ENCODE measurements at places on chromosomes 7 and 10.

DNA sequence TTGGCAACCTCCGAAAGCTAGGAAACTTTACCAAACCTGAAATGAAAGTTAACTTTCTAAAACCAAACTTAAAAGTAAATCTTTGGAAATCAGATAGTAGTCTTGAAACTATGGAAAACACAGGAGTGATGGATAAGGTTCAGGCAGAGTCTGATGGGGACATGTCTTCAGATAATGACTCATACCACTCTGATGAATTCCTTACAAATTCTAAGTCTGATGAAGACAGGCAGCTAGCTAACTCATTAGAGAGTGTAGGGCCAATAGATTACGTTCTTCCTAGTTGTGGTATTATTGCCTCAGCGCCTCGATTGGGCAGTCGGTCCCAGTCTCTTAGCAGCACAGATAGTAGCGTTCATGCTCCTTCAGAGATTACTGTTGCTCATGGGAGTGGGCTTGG is 45.9 kb downstream of the MCMBP start:
- DNase-seq: no peak

DNA sequence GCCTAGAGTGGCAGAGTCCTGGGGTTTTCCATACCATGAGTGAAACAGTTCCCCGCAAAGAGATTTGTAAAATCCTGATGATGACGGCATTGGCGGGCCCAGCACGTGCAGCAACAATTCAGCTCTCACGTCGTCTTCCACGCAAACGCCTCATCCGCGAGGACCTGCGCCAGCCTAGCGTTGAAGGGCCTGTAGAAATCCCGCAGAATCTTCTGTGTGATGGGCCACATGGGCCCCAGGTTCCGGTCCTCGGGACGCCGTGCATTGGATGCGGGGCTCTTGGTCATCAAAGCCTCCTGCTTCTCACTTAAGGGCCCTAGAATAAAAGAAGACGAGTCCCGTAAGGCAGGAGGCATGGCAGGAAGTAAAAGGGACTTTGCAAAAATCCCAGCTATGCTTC is 83.4 kb downstream of the CHST15 start:
- no peak for DNase-seq

DNA sequence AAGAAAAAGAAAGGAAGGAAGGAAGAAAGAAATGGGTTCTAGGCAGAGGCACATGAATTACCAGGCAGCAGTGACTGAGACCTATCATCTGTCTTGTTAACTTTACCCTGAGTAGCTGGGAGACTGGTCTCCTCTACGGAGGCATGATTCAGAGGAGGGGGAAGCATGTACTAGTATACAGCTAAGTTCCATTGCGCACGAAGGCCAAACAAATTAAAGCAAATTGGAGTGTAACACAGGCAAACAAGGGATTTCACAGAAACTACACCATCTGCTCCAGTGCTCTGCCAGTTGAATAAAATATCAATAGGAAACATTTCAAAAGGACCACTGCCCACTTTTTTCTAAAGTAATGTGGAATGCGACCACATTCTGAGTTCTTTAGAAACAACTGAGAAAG is 65.9 kb upstream of the RSU1 start:
- DNase-seq: no peak

DNA sequence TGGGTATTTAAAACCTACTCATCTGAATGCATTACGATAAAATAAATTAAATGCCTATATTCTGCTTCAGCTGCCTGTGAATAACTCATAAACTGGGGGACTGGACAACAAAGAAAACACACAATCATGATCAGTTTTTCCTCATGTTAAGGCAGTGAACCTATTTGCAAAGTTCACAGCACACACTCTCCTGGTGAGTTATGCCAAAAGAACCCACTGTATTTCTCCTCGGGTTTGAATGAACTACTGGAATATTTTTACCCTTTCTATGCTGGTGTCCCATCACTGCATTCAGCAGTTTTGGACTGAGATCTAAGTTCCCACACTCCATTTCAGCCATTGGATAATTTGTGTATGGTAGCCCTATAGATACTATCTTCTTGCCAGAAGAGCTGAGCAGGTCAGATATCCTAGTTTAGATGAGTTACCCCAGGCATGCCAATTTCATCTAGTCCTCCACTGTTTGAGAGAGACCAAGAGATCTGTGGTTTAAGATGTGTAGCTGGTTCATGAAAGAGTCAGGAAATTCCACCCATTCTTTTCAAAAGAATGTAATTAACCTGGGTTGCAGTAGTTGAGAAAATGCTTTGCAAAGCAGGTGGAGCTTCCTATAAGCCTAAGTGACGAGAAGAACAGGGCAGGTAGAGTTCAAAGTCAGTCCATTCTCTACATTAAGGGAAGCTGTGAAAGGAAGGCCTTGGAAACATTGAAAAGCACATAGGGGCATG is 101.7 kb downstream of the PLXDC2 start:
- DNase-seq: no peak

DNA sequence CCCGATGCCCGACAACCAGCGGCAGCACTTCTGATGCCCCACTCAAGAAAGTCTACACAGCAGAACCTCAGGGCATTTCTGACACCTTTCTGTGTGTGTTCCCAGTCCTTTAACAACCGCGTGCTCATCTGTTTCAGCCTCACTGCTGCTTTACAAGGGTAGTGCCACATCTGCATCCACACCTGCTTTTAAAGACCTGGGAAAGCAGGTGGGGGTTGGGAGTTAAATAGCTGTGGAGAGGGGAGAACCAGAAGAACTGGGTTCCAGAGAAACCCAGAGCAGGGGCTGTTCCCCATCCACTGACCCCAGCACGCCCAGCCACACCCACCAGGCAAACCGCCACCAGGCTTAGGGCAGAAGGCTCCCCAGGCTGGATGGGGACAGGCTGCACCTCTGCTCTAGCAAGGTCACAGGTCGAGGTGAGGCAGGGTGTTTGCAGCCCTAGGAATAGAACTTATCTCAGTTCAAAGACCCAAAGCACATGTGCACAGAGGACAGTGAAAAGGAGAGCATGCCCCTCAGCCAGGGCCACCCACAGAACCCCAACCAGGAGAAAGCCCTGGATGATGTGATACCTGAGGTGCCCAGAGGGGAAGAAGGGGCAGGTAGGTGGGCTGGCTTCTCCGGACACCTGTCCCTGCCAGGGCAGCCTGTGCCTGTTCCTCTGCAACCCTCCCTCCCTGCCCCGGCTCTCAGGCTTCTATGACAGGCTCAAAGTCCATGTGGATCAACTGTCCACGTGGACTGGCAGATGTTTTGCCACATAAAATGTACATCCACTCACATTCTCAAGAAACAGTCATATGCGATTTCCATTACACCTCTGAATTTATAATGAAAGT is 51.3 kb downstream of the COBL start:
- no peak for DNase-seq

DNA sequence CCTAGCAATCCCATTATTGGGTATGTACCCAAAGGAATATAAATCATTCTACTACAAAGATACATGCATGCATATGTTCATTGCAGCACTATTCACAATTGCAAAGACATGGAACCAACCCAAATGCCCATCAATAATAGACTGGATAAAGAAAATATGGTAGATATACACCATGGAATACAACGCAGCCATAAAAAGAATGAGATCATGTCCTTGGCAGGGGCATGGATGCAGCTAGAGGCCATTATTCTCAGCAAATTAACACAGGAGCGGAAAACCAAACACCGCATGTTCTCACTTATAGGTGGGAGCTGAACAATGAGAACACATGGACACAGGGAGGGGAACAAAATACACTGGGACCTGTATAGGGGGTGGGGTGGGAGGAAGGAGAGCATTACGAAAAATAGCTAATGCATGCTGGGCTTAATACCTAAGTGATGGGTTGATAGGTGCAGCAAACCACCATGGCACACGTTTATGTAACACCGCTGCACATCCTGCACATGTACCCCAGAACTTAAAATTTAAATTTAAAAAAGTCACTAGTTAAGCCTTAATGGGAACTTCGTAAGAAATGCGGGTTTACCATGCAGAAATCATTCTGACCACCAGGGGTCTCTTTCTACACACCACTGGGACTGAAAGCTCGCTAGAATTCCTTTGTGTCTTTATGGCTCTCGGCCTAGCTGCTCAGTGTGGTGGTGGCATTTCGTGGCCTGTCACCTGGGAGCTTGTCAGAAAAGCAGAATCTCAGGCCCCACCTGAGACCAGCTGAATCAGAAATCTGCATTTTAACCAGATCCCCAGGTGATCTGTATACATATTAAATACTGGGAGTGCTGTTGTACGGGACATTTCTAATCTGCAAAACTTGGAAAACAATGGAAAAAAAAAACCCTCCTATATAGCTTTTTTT is 9.5 kb downstream of the ANKRD1 start:
- DNase-seq: no peak

GRCh38 chr10:104306897-104307296 is 31.4 kb downstream of the ITPRIP start:
- no peak for DNase-seq

DNA sequence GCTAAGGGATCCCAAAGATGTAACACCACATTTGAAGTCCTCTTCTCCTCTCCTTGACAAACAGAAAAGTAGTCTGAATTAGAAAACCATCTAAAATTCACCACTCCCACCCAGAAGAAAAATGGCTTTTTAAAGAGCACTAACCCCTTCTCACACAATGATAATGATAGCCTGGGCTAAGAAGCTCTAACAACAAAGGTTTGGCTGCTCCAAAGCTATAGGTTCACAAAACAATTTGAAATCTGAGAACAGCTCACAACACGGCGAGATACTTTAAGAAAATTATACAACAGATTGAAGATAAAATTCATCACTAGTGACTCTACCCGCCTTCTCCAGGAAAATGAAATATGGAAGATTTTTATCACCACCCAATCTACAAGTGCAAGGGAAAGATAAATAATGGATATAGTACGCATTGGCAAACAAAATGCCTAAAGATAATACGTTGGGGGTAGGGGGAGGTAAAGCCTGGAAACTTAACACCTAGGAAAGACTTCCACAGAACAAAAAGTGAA is 7.4 kb downstream of the ITGB1 start:
- DNase-seq: no peak

- DNase-seq: no peak
These were observed 19.1 kb upstream of the ARMS2 start for GRCh38 chr10:122435212-122435827.

- DNase-seq: no peak
These were observed 31.5 kb downstream of the NMT2 start for GRCh38 chr10:15137036-15137359.

- DNase-seq: no peak
These were observed 109.5 kb upstream of the SDK1 start for GRCh38 chr7:3191548-3191947.

DNA sequence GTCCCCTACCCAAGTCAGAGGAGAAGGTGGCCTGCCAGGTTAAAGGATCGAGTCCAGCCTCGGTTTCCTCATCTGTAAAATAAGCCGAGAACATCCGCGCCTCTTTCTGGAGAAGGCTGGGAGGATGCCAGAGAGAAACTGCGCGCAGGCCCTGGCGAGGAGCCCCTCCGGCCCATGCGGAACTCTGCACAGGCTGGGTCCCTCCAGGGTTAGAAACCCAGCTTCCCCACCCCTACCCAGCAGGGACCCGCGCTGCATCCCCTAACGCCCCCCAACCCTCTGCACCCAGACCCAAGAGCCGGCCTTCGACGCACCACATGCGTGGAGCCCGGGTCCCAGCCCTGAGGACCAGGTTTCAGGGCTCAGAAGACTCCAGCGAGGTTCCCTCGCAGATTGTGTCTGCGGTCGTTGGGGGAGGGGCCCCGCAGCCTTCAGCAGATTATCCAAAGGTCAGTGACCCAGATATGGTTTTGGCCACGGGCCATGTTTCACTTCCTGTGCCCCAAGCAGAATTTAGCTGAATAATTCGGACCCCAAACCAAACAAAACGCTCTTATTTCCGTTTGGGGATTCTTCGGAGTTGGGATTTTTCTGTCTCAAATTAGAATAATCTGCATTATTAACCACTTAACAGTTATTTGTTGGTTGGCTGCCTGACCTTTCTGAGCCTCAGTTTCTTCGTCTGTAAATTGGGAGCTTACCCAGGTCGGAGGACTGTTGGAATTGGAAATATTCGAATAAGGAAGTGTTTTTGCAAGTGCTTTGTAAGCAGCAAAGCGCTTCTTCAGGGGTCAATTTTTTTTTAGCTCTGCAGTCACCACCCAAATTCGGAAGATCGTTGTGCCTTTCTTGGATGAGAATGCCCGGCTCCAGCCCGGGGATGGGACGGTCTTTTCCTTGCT is 167.7 kb downstream of the UBE2H start:
- DNase-seq: no peak

DNA sequence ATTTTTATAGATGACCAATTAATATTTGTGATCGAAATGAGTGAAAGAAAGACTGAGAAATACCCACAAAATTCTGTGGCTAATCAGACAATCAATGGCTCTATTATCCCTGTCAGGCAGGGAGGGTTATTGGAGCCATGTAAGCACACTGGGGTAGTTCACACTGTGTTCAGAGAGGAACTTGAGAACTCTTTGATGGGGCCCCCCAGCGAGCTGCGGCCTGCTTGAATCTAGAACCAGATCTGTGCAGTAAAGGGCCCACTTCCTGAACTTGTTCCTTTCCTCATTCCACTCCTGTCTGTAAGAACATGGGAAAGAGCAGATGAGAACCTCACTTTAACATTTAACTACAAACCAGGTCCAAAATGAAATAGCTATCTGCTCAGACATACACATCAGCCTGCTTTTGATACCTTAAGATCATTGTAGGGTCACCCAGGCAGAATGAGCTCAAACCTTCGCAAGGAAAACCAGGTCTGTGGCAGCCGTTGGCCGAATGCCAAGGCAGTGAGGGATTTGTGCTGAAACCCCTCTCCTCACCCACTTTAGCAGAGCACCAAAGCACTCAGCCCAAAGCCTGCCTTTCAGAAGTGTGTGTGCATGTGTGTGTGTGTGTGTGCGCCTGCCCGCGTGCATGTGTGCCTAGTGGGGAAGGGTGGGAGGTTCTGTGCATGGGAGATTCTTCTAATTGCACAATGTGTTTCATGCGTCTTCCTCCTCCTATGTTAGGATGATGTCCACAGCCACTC is 365.6 kb upstream of the MGMT start:
- no peak for DNase-seq

GRCh38 chr10:4590807-4591206 is 235.2 kb upstream of the AKR1E2 start:
- DNase-seq: no peak

- DNase-seq: no peak
These were observed 250.6 kb downstream of the CALN1 start for GRCh38 chr7:72161534-72161933.

DNA sequence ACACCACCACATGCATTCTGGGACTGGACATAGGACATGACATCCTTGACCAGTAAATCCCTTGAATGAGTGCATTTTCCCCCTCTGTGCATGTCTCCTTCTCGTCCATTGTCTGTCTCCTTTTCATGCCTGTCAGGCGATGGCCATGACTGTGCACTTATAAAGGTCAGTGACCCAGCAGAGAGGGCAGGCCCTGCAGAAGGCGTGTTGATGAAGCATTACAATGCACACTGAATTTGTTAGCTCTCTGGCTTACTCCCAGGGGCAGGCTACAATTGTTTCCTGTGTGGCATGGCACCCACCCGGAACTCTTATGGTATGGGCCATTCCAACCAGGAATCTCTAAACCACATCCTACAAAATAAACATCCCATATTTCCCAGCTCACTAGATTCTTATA is 71.1 kb downstream of the SAMD9 start:
- DNase-seq: no peak

GRCh38 chr7:149498811-149499210 is 1.2 kb upstream of the ZNF746 start:
- no peak for DNase-seq

GRCh38 chr10:124287791-124288190 is 130.9 kb downstream of the OAT start:
- no peak for DNase-seq

- DNase-seq: peak; percentile 86
These were observed 168.6 kb downstream of the ARHGAP12 start for GRCh38 chr10:31759799-31760626.

- DNase-seq: no peak
These were observed 165.4 kb upstream of the DPP6 start for GRCh38 chr7:153886506-153887441.

All from GF-D8 (cell line).